ENCODE measurements at places on chromosomes 6 and 20.

DNA sequence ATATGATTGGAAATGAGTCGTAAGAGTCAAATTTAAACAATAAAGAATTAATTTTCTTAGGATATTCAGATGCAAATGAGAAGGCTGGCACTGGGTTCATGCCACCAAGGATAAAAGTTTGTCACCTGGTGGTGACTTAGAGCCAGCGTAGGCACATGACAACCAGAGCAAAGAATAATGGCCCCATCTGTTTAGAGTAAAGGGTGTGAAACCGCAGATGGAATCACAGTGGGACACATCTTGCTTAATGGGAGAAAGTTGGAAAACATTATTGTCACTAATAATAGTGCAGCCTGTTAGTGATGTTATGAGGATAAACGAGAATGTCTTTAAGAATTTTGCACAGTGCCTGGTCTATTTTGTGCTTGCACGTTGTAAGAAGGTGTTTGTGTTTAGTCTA lies 727.8 kb downstream of the QKI start:
- no peak for DNase-seq

DNA sequence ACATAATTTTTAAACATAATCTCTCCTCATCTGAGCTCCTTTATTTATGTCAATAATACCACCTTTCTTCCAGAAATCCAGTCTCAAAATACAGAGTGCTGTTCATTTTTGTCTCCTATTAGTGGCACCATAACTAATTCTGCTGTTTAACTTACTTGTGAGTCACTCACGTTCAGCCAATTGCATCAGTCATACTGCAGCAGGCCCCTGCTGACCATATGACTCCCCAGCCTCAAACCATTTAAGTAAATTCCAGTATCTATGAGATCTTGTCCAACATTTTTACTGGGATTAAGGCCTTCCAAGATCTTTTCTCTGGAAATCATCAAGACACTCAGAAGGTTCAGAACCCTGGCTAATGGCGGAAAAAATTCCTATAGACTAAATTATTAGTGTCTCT lies 982.2 kb upstream of the MAP3K7 start:
- DNase-seq, result no peak

DNA sequence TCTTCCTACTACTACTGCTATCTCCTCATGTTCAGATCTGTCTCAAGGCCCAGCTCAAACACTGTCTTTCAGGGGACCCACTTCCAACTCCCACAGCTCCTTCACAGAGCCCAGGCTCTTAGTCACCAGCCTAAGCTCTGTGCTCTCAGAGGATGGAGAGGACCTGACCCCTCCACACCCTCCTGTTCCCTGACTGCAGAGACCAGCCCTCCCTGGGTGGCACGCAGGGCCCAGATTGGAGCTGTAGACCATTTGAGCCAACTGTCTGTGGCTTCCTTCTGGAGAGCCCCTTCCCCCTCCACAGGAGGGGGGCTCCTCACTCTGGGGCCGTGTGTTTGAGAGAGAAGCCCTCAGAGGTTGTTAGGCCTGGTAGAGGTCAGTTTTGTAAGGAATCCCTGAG lies 9.8 kb downstream of the SNPH start:
- DNase-seq, result no peak

DNA sequence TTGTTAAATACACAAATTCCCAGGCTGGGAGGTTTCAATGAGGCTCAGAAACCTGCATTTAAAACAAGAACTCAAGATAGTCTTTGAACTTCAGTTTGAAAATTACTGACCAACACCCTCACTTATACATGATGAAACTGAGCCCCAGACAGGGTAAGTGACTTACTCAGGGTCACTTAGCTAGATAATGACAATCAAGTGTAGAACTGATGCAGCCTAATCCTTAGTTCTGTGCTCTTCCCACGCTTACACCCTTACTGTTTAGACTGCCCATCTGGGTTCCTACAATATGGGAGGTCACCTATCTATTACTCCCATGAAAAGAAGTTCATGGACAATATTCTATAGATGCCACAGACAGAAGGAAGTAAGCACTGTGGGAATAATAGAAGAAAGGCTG lies 24.5 kb upstream of the FAM135A start:
- no peak for DNase-seq

DNA sequence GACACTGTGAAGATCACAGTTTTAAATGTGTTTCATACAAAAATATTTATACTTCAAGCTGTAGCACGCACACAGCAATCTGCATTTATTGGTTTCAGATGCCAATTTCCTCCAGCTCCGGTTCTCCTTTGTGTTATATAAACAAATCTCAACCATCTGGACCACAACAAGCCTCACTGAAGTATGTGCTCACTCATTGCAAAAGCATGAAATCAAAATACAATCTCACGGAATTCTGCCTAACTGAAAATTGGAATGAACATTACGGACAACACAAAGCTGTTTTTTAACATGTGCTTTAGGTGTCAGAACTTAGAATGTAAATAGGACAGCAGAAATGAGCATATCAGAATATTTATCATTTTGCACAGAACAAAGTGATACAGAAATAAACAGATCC lies 38.0 kb downstream of the RCAN2 start:
- DNase-seq, result no peak
